CD4-positive, alpha-beta T cell treated with Interleukin-4 for 1 hour (primary cell): ENCODE measurements at places on chromosomes 5 and 9.

- DNase-seq, result no peak
Observed at GRCh38 chr5:54251981-54252380, 58.4 kb downstream of the ARL15 start.

DNA sequence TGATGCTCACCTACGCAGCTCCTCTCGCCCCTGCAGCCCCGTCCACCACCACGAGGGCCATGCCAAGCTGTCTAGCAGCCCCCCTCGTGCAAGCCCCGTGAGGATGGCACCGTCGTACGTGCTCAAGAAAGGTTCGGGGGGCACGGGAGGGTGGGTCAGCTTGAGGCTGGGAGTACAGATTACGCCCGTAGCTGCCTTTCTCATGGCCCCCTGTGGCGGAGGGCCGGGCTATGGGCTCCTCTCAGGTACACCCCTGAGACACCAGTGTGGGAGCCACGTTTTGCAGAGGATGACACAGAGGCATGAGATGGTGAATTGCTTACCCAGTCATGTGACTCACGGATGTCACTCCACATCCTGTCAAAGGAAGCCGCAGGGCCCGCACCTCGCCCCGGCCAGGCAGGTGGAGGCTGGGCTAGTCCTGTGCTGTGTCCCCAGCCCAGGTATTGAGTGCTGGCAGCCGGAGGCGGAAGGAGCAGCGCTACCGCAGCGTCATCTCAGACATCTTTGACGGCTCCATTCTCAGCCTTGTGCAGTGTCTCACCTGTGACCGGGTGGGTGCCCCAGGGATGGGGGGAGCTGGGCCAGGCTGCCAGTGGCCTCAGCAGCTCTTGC is 33.7 kb downstream of the USP20 start:
- peak; percentile 93 for DNase-seq

- DNase-seq, result no peak
Observed at GRCh38 chr9:127853312-127854183, 910 bp downstream of the ENG start.

DNA sequence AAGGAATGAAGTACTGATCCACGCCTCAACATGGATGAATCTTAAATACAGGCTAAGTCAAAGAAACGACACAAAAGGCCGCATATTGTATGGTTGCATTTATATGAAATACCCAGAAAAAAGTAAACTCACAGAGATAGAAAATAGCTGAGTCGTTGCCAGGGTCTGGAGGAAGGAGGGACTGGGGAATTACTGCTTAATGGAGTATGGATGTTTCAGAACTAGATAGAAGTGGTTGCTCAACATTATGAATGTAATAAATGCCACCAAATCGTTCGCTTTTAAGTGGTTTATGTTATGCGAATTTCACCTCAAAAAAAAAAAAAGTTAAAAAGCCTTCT is 784 bp upstream of the MSANTD3 start:
- DNase-seq, result no peak

GRCh38 chr5:154242442-154242841 is 51.9 kb downstream of the GALNT10 start:
- DNase-seq, result no peak

- no peak for DNase-seq
Observed at GRCh38 chr5:124511791-124512190, 234.6 kb downstream of the ZNF608 start.

DNA sequence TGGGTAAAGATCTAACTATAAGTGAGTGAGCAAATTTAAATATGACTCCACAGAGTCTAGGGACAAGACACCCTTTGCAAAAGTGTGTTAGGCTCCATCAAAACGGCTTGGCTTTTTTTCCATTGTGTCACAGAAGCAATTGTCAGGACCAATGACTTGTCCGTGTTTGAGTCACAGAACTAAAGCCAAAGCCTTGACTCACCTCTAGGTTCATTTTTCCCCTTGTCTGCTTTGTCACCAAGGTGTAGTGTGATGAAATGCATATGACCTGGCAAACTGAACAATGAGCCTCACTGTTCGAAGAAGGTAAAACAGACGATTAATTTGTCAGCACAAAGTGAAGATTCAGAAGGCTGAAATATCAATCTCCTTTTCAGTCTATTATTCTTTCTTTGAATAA is 331.0 kb downstream of the GLIS3 start:
- DNase-seq, result no peak

- DNase-seq, result no peak
Observed at GRCh38 chr9:124436320-124436719, 13.9 kb upstream of the ADGRD2 start.

DNA sequence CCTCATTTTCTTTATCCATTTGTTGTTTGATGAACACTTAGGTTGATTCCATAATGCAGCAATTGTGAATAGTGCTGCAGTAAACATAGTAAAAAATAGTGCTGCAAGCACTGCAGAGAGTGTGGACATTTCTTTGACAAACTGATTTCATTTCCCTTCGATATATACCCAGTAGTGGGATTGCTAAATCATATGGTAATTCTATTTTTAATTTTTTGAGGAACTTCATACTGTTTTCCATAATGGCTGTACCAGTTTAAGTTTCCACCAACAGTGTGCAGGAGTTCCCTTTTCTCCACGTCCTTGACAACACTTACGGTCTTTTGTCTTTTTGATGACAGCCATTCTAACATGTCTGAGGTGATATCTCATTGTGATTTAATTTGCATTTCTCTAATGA is 138.2 kb upstream of the PLPPR1 start:
- DNase-seq, result no peak

GRCh38 chr9:4615251-4615650 is 46.8 kb upstream of the PLPP6 start:
- DNase-seq, result no peak

- no peak for DNase-seq
Observed at GRCh38 chr9:126417043-126417442, 90.4 kb downstream of the MVB12B start.

- no peak for DNase-seq
Observed at GRCh38 chr5:133644000-133644865, 31.9 kb upstream of the FSTL4 start.

DNA sequence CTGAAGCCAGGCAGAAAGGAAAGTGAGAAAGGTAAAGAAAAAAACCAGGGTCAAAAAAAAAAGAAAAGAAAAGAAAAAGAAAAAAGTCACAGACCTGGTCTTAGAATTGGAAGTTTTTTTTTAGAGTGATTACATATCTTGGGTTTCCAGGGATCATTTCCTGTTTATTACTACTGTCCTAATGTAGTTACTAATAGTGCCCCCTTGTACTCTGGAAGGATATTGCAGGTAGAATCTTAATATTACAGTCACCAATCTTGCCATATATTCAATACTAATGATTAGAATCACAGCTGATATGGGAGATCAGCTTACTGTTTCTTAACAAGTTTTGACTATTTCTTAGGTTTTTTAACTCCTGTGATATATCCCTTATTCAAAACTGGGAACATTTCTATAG is 543.2 kb upstream of the CDH6 start:
- no peak for DNase-seq
